Left kidney (tissue), 8 donors: ENCODE measurements at places on chromosomes 4 and X. TPM values are rescaled to one million over a fixed set of nuclear protein-coding genes. Genes with fewer than 3 reads are reported as not detected.

DNA sequence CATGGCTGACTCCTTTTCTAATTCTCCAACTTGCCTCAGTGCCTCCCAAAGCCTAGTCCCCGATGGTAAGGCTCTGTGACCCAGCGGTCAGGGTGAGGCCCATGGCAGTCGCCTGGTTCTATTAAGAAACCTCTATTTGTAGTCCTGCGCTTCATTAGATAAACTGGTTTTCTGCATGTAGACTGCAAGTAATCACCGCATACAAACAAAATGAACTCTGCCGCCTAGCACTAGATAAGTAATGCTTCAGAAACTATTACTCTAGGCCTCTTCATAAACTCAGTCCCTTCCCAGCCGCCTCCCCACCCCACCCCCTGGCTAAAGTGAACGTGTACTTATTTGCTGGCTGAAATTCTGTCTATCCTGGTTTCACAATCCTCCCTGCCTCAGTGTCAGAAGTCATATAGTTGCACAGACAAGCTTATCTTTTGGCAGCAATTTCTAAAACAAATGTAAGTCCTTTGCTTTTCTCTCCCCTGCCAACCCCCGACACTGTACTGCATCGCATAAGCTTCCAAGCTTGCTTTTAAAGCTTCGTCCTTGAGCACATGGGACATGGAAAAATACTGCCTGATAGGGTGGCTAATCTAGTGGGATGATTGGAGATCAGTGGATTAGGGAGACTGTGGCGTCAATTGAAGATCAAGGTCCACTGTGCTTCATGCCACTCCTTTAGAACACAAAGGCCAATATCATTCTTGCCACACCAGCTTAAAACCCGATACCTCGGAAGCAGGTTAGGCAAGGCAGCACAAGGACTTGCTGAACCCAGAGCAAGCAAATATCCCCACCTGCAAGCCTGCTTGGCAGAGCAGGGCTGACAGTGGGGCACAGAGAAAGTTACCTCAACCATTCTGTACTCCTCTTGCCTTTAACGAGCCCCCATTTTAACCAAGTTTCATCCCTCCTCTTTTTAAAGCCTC lies 125.8 kb downstream of the IRF2 start:
- DNase-seq = no peak

Gene TCEAL7
- polyA plus RNA-seq = 37.6 TPM

- no peak for DNase-seq
Observed at GRCh38 chr4:68349279-68349648, 626 bp downstream of the YTHDC1 start.

Gene PRAF2
- polyA plus RNA-seq = 32.1 TPM

- DNase-seq = no peak
Observed at GRCh38 chrX:150165776-150166610, 197.1 kb upstream of the MAMLD1 start.

Gene RTL3
- not detected for polyA plus RNA-seq

Gene BEX5
- 12.9 TPM for polyA plus RNA-seq

Gene TMSB15B
- polyA plus RNA-seq = 31.0 TPM

- DNase-seq = peak; percentile 57
Observed at GRCh38 chrX:104098151-104098808, 14.0 kb upstream of the ZCCHC18 start.

Gene GUCY1A1
- polyA plus RNA-seq = 78.4 TPM

DNA sequence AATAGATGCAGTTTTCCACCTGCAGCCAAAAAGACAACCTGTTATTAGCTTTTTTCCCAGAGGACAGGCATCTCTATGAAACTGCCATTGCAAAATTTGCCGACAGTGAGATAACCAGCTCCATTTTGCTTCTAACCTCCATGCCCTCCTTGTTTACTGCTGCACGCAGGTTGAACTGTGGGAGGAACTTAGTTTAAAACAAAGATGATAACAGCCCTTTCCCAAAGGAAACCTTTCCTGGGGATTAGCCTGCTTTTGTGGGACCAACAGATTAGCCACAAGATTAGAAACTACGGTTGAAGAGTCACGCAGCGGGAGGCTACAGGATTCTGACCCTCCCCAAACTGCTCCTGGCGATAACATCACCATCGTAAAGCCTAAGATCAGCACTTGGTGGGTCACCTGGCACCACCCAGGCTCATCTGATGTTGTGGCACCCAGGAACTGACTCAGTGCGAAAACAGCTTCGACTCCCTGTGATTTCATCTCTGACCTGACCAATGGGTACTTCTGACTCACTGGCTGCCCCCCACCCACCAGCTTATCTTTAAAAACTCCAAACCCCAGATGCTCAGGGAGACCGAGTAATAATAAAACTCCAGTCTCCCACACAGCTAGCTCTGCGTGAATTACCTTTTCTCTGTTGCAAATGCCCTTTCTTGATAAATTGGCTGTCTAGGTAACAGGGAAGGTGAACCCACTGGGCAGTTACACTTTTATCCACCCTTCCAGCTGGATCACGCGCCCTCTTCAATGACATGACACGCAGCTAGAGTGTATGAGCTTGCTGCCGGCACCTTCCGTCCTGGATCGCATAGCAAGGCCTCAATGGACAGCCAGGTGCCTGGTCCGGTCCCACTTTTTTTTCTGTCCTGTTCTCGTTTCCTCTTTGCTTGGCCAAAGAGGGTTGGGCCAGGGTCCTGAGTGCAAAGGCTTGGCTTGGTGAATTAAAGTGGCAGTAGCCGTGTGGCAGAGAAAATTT lies 27.2 kb downstream of the NOP14 start:
- no peak for DNase-seq

GRCh38 chr4:105215609-105216313 lies 69.1 kb downstream of the TET2 start:
- no peak for DNase-seq

- no peak for DNase-seq
Observed at GRCh38 chrX:9352694-9353411, 112.0 kb upstream of the TBL1X start.

- DNase-seq = no peak
Observed at GRCh38 chrX:16797841-16798240, 11.6 kb downstream of the TXLNG start.

Gene RIPPLY1
- polyA plus RNA-seq = 2.8 TPM

- no peak for DNase-seq
Observed at GRCh38 chr4:3128976-3129375, 54.5 kb downstream of the HTT start.

DNA sequence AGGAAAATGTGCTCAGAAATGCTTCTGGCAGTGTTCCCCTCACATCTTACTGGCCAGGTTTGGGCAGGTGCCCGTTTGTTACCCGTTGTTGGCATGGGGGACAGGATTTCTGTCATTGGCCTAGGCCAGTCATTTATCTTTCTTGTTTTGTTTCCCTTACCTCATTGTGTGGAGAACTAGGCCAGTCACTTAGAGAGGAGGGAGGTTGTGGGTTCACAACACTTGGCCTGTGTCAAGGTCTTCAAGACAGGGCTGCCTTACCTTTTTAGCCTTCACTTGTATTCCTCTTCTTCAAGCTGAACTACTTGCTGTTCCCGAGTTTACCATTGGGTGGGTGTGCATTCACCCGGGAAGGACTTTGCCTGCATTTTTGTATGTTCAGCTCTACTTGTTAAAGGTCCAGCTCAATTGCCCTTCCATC lies 17.7 kb downstream of the SNX25 start:
- no peak for DNase-seq

DNA sequence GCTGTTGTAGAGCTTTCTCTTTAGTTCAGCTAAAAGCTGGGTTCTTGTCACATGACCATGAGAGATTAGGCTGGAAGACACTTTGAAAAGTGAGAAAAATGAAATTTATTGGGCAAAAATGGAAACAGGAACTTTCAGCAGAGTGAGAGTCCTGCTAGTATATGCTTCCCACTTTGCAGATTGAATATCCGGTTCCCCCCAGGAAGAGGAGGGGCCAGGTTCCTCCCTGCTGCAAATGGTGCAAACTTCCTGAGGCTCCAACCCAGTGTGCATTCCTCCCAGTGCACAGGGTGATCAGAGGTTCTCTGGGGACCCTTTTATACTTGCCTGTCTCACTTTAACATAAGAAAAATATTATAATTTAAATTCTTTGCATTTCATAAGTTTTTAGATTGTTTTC lies 119.9 kb upstream of the SPIN4 start:
- no peak for DNase-seq

- DNase-seq = no peak
Observed at GRCh38 chr4:99090481-99091215, 2.1 kb upstream of the ADH5 start.

DNA sequence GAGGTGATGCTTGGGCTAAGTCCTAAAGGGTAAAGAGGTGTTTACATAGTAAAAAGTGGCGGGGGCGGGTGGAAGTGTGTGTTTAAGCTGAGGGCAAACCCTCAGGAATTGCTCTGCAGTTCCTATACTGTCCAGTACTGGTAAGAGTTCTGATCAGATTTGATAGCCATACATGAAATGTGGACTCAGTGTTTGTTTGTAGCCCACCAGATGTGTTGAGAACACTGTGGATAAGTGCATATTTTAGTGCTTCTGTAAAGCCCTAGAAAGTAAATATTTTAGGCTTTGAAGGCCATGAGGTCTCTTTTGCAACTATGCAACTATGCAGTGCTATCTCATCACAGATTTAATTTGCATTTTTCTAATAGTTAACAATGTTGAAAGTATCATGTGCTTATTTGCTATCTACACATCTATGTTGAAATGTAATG lies 80.7 kb upstream of the EOLA2 start:
- no peak for DNase-seq

Gene TCP11X2
- polyA plus RNA-seq = 2.4 TPM

DNA sequence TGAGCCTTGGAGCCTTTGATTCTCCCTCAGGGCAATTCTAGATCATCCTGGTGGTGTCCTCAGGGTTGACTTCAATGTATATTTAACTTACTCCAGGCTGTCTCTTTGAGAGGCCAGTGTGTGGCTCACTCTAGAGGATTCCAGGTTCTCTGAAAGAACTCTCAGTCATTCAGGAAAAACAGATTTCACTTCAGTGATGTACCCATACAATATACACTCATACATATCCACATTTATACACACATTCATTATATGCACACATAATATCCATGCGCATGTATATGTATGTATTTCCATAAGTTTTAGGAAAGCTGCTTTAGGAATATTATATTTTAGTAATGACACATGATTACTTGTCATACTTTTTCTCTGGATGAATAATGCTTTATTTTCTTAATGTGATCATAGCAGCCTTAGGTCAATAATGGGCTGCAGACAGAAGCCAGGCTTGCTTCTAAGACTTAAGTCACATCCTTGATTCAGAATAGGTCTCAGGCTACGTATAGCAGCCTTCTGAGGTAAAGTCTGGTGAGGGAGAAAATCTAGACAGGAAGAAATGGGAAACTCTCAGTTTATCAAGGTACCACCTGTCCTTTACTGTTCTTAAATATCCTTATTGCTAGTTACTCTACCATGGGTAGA lies 397.0 kb downstream of the GPAT3 start:
- no peak for DNase-seq

Gene BANK1
- polyA plus RNA-seq = 2.8 TPM

Gene SLC9B2
- polyA plus RNA-seq = 8.2 TPM

DNA sequence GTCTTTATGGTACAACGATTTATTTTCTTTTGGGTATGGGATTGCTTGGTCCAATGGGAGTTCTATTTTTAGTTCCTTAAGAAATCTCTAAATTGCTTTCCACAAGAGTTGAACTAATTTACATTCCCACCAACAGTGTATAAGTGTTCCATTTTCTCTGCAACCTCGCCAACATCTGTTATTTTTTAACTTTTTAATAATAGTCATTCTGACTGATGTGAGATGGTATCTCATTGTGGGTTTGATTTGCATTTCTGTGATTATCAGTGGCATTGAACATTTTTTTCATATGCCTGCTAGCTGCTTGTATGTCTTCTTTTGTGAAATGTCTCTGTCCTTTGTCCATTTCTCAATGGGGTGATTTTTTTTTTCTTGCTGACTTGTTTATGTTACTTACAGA lies 42.8 kb downstream of the UCHL1 start:
- DNase-seq = no peak

Gene XIAP
- 41.7 TPM for polyA plus RNA-seq

DNA sequence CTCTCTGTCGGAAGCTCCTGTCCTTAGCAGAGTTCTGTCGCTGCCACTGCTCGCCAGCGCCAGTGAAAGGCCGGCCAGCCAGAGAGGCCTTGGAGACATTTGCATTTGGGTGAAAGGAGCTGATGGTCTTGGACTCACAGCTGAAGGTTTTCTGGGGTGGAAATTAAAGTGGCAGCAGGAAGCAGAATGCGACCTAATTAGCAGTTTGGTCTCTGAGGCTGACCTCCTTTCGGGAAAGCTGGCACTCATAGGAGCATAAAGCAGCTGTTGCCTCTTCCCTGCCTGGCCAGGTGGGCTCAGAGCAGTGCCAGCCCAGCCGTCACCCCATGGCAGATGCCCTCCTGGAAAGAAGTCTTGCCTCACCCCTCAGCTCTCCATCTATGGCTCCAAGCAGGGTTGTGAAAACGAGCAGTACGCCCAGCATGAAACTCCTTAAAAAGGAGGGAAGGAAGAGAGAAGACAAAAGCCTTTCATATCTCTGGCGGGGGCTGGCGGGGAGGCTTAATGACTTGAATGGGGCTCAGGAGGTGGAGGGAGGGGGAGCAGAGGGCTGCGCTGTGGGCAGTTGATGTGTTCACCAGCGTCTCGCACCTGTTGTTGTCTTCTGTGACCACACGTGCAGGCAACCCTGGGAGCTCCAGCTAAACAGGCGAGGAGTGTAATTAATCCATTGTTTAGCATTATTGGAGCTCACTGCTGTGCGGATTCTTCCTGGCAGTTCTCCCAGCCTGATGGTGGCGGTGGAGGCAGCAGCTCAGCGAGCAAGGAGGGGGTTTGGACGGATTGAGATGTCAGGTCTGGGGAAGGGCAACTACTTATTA lies 264.0 kb downstream of the MID1IP1 start:
- no peak for DNase-seq

- DNase-seq = no peak
Observed at GRCh38 chr4:113823291-113823659, 61.7 kb upstream of the CAMK2D start.

DNA sequence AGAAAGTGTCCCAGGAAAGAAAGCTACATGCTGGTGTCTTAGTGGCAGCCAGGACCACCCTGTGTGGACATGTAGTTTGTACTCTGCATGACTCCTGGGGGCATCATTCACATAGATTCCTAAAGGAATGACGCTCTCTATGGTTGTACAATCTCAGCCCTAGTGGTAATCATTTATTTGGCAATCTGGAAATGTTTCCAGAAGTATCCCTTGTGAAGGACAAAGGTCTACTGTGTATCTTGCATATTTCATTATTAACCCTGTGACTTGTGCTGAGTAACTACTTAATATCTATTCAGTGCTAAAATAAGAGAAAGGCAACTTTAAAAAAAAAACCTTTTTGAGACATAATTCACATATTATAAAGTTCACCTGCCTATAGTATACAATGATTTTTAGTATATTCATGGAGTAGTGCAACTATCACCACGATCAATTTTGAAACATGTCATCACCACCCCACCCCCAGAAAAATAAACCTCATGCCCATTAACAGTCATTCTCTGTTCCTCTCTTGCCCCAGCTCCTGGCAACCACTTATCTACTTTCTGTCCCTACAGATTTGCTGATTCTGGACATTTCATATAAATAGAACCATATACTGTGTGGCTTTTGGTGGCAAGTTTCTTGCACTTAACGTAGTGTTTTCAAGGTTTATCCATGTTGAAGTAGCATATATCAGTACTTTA lies 51.7 kb downstream of the SHROOM3 start:
- no peak for DNase-seq

- DNase-seq = no peak
Observed at GRCh38 chr4:60953826-60954225, 246.3 kb upstream of the ADGRL3 start.

GRCh38 chrX:131393426-131393825 lies 104.3 kb upstream of the IGSF1 start:
- no peak for DNase-seq
